ENCODE measurements at places on chromosomes 1 and 21. TPM values are rescaled to one million over a fixed set of nuclear protein-coding genes. Genes with fewer than 3 reads are reported as not detected.

ATP5PF gene
- total RNA-seq: 46.1 TPM

MSH4 gene
- 0.73 TPM for total RNA-seq

ATAD3B gene
- 14.1 TPM for total RNA-seq

DNA sequence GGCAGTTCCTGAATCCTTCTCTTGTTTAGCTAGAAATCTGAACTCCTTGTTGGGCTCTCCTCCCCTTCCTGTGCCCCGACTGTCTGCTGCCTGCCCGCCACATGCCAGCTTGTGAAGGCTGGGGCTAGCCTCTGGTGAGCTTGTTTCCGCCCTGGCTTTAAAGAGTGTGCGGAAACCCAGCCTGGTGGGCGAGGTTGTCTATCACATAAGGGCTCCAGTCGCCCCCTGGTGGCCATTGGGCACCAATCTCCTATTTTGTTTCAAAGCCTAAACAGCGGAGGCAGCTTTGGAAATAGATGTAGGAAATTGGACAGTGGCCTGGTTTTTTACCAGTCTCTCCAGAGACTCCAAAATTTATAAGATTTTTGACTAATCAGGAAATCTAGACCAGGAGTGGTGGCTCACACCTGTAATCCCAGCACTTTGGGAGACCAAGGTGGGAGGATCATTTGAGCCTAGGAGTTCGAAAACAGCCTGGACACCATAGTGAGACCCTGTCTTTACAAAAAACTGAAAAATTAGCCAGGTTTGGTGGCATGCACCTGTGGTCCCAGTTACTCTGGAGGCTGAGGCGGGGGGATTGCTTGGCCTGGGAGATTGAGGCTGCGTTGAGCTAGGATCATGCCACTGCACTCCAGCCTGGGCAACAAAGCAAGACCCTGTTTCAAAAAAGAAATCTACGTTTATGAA, 9.8 kb downstream of the ATP8B2 start:
- DNase-seq: peak; percentile 72

DNA sequence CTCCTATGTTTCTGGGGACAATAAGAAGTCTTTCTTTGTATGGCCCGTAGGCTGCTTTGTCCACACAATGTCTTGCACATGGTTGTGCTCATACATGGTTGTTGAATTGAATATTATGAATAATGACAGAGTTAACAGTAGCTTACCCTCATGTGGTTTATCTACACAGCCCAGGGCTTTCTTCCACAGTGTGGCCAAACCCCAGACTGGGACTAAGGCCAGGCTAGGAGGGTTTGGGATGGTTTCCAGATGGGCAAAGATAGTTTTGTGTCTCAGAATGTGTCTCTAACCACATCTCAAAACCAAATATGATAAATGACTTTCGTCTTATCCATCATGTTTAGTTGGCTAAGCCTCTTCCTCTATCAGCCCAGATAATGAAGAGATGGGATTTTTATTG, 65.2 kb downstream of the CACNA1E start:
- no peak for DNase-seq

DNA sequence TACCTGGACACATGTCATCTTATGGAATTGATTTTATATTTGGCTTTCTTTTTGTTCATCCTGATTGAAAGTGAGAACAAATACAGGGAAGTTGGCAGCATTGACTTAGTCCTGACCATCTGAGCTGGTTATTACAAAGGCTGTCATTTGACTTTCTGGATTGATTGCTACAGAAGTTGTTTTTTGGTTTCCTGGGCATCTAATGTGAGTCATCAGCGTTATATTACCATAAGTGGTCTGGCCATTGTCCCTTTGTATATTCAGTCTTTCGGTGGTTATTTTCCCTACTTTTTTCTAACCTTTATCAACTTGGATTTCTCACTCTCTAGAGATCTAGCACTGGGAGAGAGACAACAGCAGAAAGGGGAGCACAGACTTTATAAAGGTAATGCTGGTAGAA, 1646.5 kb downstream of the MRPL39 start:
- DNase-seq: no peak

GRCh38 chr1:232439011-232439410, 190.9 kb downstream of the SIPA1L2 start:
- DNase-seq: no peak

DNA sequence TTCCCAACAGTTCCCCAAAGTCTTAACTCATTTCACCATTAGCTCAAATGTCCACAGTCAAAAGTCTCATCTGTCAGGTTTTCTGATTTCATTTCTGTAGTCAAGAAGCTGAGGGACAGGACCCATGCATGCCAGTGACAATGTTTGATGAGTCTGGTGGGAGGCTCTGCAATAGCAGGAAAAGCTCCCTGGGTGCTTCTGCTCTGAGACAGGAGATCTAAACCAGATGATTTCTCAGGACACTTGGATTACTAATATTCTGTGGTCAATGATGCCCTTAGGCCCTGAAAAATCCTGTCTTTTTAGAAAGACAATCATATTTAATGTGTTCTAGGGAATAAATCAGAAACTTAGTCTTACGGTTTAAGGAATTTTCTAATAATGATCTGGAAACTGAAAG, 56.4 kb downstream of the PCBP3 start:
- DNase-seq: no peak

DNA sequence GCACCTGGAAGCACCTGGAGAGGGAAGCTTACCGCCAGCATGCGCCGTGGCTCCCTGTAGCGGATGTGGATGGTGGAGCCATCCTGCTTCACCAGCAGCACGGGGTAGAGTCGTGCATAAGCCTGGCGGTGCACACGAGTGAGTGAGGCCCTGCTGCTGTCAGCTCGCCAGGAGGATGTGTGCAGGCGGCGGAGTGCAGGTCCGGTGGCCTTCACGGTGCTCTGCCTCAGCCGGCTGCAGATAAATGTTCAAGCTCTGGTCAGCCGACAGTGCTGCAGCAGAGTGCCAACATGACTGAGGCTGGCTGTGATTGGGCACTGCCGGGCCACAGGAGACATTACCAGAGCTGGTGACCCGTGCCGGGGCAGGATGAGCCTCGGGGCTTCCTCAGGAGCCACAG, 1.5 kb downstream of the MRPL55 start:
- DNase-seq: no peak

All from cerebellum (tissue), 4 donors.